ENCODE measurements at places on chromosomes 7 and 10.

DNA sequence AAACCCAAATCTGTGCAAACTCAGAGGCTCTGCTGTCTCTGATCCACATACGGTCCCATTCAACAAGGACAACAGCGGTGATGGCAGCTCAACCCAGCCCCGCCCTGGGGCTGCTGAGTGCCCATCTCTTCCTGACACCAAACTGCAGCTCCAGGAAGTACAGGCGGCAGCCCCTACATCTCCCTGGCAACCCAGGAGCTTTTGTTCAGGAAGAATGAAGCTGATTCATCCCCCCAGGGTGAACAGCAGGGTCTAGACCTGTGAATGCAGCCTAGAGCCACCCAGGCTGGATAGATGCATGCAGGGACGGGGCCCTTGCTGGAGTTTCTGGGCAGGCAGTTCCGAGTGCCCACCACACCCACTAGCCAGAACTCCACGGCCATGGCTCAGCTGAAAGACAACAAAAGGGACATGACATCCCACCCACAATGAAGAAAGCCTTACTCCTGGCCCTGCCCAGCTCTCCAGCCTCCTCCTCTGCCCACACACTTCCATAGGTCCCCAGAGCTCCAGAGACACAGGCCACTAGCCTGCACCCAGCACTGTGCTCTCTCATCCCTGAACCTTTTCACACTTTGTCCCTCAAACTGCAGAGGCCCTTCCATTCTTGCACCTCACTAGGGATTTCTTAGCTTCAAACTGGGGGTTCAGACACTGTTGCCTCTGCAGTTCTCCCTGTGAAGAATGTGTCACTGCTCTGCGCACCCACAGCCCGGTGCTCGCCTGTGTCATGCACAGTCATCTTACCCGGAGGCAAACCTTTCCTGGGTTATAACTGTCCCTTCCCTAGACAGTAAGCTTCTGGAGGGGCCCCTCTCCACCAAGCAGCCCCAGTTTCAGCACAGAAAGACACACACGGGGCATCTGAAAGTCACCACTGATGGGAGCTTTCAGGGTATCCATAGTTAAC, 99.1 kb downstream of the GRID1 start:
- no peak for DNase-seq

- no peak for DNase-seq
Measured at GRCh38 chr7:43792471-43793150, 34.1 kb downstream of the BLVRA start.

- DNase-seq, result no peak
Measured at GRCh38 chr10:129865413-129865812, 98.7 kb downstream of the EBF3 start.

- no peak for DNase-seq
Measured at GRCh38 chr7:158106272-158106671, 481.4 kb downstream of the PTPRN2 start.

DNA sequence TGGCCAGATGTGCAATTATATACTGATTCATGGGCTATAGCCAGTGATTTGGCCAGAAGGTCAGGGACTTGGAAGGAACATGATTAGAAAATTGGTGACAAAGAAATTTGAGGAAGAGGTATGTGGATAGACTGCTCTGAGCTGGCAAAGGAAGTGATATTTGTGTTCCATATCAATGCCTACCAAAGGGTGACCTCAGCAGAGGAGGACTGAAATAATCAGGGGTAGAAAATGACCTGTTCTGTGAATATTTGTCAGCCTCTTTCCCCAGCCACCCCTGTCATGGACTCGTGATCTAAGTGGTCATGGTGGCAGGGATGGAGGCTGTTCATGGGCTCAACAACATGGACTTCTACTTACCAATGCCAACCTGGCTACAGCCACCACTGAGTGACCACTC, 47.0 kb downstream of the PTPRE start:
- no peak for DNase-seq

GRCh38 chr10:8361510-8361844, 307.0 kb downstream of the GATA3 start:
- no peak for DNase-seq
